ENCODE measurements at places on chromosomes 4 and X. TPM values are rescaled to one million over a fixed set of nuclear protein-coding genes. Genes with fewer than 3 reads are reported as not detected.
A peak's percentile ranks its signal among the peaks of the same experiment; 100 is the strongest.

- no peak for DNase-seq
Measured at GRCh38 chr4:83561381-83561780, 25.5 kb downstream of the GPAT3 start.

- DNase-seq, result peak; percentile 36
Measured at GRCh38 chr4:153486281-153487151, 20.4 kb downstream of the TMEM131L start.

GRCh38 chr4:155077452-155078229 is 130.8 kb upstream of the NPY2R start:
- peak; percentile 28 for DNase-seq

- no peak for DNase-seq
Measured at GRCh38 chr4:110998320-110998719, 375.4 kb upstream of the PITX2 start.

GRCh38 chr4:5823542-5824211 is 69.2 kb downstream of the CRMP1 start:
- no peak for DNase-seq

DNA sequence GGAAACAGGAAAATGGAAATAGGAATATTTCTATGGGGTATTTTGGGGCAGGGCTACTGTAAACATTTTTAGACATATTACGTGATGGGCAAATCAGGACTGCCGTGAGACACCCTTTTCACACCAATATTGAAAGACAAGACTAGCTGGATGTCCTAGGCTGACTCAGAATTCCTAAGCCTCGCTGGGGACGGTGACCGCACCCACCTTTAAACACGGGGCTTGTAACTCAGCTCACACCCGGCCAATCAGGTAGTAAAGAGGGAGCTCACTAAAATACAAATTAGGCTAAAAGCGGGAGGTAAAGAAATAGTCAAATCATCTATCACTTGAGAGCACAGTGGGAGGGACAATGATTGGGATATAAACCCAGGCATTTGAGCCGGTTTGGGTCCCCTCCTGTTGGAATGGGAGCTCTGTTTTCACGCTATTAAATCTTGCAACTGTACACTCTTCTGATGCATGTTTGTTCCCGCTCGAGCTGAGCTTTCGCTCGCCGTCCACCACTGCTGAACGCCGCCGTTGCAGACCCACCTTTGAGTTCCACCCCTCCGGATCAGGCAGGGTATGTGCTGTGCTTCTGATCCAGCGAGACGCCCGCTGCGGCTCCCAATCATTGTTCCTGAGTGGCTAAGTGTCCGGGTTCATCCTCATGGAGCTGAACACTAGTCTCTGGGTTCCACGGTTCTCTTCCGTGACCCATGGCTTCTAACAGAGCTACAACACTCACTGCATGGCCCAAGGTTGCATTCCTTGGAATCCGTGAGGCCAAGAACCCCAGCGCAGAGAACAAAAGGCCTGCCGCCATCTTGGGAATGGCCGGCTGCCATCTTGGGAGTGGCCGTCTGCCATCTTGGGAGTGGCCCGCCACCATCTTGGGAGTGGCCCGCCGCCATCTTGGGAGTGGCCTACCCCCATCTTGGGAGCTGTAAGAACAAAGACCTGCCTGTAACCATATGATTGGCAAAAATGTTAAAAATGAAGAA is 152.6 kb downstream of the CRLF2 start:
- no peak for DNase-seq

Gene NPNT
- 0.22 TPM for total RNA-seq

Gene FNIP2
- 10.5 TPM for total RNA-seq
